ENCODE measurements at places on chromosomes 2 and 18. TPM values are rescaled to one million over a fixed set of nuclear protein-coding genes. Genes with fewer than 3 reads are reported as not detected.

DNMT3A gene
- 70.1 TPM for total RNA-seq

PPP4R3B gene
- 67.3 TPM for total RNA-seq

PCARE gene
- not detected for total RNA-seq

DNA sequence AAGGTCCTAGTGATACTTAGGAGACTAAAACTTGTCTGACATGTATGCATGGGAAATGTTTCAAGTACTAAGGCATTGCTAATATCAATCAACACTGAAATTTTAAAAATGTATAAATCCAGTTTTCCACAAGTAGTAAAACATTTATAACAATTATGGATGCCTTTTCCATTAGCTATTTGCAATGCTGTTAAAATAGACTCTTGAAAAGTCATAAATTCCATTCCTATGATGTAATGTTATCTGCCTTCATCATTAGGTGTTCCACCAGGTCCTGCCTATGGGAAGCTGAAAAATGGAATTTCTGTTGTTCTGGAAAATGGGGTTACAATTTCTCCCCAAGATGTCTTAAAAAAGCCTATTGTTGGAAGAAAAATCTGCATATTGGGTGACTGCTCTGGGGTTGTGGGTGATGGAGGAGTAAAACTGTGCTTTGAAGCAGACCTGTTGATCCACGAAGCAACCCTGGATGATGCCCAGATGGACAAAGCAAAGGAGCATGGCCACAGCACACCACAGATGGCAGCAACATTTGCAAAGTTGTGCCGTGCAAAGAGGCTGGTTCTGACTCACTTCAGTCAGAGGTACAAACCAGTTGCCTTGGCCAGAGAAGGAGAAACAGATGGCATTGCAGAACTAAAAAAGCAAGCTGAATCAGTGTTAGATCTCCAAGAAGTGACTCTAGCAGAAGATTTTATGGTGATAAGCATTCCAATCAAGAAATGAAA is 18.7 kb downstream of the ELAC1 start:
- no peak overlapping the region for H3K27ac ChIP-seq
- H3K27me3 ChIP-seq: no peaks in the 10 kb centered on the region
- H3K36me3 ChIP-seq: peaks cover 18% of the 10 kb centered on the region
- H3K4me1 ChIP-seq: no peaks in the 10 kb centered on the region
- H3K4me3 ChIP-seq: no peak overlapping the region

DNA sequence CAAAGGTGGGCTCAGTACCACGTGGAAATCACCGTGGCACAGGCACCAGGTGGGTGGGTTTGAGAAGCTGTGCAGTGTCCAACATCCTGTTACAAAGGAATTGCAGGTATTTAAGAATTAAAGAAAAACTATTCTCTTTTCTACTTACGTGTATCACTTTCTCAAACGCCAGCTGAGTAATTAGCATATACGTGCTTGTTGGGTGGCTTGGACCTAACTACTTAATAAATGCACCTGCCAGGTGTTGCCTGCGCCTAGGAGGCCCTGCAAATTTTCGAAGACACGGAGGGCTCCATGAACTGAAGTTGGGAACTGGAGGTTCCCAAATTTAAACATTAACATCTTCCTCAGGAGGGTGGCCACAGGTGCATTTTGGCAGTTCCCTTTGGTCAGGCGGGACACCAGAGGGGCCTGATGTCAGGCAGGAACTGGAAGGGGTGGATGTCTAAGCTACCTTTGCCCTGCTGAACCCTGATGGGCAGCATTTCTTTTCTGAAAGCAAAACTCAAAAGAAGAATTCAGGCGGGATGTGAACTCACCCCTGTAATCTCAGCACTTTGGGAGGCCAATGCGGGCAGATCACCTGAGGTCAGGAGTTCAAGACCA is 84.8 kb downstream of the HS6ST1 start:
- no peak overlapping the region for H3K27ac ChIP-seq
- peaks cover 6% of the 10 kb centered on the region for H3K4me1 ChIP-seq
- DNase-seq: no peak
- peaks cover 13% of the 10 kb centered on the region for H3K27me3 ChIP-seq
- H3K4me3 ChIP-seq: peak overlapping the region; percentile 62

DNA sequence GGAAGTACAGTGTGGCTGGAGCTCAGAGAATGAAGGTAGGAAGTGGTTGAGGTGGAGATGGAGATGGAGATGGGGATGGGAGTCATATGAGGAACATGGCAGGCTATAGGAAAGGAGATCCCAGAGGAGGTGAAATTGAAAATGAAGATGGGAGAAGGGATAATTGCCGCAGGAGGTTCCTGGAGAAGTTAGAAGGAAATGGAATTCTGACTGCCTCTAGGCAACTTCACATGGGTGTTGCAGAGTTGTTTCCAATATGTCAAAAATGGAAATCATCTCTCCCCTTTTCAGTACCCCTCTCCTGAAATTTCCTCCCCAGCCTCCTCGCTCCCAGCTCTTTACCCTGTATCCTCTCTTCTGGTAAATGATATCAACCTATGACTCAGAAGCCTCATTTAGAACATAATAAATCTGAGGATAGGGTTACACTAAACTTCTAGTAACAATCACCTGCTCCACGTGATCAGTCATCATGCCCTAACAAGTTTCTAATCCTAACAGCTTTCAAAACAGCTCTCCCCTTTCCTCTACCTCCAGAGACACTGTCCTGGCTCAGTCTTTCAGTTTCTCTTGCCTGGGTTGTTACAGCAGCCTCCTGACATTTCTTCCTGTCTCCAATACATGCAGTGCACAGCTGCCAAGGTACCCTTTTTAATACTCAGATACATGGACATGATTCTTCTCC is 201.9 kb upstream of the RBMS1 start:
- DNase-seq: no peak
- H3K27me3 ChIP-seq: peaks cover 4% of the 10 kb centered on the region
- H3K4me3 ChIP-seq: no peak overlapping the region
- no peak overlapping the region for H3K27ac ChIP-seq
- no peaks in the 10 kb centered on the region for H3K4me1 ChIP-seq

DNA sequence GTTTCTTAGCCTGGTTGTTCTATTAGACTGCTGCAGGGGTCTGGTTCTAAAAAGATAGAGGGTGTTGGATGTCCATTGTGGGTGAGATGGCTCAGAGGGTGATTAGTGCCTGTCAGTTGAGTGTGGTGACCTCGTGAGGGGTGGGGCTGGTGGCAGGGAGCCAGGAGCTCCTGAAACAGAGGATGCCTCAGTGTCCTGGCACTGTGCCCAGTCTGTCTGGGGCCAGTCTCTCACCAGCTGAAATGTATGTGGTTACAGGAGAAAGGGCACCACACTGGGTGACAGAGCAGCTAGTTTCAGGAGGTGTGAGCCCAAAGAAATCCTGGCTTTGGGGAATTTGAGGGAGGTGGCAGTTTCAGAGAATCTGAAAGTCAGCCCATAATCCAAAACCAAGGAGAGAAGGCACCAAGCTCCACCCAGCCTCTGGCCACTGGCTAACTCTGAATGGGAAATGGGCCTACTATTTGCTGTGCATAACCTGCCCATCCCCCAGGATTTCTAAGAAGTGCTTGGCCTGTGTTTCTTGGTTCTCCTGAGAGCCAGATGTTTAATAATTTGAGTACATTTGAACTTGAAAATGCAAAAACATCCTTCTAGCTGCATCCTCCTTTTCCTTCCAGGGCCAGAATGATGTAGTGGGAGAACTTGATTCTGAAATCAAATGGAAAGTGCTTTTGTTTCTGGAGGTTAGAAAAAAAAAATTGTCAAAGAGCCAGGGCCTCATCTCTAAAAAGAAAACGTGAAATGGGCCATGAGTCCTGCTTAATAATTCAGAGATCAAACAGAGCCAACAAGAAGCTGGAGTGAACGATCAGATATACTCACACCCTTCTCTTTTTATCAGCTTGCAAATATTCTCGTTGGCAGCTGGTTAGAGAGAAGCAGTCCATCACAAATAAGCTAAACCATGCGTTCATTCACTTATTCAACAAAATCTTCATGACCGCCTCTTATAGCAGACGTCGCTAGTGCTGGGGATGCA is 92.3 kb downstream of the B3GNT2 start:
- DNase-seq: peak; percentile 66
- peaks cover 10% of the 10 kb centered on the region for H3K4me1 ChIP-seq
- peaks cover 7% of the 10 kb centered on the region for H3K36me3 ChIP-seq
- H3K27me3 ChIP-seq: no peaks in the 10 kb centered on the region
- H3K27ac ChIP-seq: no peak overlapping the region

DNA sequence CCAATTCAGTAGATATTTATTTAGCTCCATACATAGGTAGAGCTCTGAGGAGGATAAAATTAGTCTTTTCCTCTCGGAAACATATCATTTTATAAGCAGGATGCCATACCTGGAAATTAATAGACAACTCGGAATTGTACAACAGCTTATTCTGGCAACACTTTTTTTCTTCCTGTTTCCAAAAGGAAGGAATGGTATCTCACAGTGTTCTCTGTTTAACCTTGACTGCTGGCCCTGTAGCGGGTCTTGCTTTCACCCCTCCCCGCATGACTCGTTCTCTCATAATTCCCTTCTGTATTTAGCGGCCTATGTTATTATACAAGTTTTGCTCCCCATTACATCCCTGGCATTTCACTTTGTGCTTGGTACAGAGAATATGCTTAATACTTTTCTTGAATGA is 2.5 kb upstream of the KYNU start:
- H3K36me3 ChIP-seq: no peaks in the 10 kb centered on the region
- no peak overlapping the region for H3K27ac ChIP-seq
- no peak for DNase-seq
- H3K27me3 ChIP-seq: no peaks in the 10 kb centered on the region
- no peaks in the 10 kb centered on the region for H3K4me1 ChIP-seq

- H3K4me1 ChIP-seq: no peaks in the 10 kb centered on the region
- no peak overlapping the region for H3K4me3 ChIP-seq
- no peak for DNase-seq
- H3K27me3 ChIP-seq: peaks cover 7% of the 10 kb centered on the region
These were observed 120.8 kb downstream of the GAREM1 start for GRCh38 chr18:32349728-32350395.

DNA sequence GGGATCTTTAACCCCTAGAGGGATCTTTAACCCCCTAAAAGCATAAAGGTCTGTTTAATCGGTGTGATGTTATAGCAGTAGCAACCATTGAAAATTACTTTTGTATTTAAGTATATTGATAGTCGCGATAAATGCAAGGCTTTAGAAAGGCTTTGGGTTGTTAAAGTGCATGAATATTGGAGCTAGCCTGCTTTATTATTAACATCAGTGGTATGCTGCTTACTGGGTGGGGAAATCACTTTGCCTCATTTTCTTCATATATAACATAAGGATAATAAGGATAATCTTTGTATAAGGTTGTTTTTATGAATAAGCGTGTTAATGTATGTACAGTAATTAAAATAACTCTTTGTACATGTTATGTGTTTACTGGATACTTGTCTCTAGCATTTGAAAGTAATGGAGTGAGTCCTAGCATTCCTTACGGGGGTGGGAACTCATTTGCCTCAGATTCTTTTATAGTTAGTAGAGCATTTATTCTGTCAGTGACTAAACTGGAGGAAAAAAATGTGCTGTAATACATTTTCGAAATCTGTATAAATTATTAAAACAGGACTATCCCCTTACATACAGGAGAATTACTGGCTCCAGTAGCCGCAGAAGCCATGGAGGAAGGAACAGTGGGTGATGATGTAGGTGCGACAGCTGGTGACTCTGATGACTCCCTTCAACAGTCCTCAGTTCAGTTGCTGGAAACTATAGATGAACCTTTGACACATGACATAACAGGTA is 122.2 kb downstream of the BIRC6 start:
- no peak overlapping the region for H3K4me3 ChIP-seq
- H3K4me1 ChIP-seq: peaks cover 11% of the 10 kb centered on the region
- no peak overlapping the region for H3K27ac ChIP-seq
- no peak for DNase-seq
- peaks cover 43% of the 10 kb centered on the region for H3K36me3 ChIP-seq
